ENCODE measurements at places on chromosomes 11 and 22.

DNA sequence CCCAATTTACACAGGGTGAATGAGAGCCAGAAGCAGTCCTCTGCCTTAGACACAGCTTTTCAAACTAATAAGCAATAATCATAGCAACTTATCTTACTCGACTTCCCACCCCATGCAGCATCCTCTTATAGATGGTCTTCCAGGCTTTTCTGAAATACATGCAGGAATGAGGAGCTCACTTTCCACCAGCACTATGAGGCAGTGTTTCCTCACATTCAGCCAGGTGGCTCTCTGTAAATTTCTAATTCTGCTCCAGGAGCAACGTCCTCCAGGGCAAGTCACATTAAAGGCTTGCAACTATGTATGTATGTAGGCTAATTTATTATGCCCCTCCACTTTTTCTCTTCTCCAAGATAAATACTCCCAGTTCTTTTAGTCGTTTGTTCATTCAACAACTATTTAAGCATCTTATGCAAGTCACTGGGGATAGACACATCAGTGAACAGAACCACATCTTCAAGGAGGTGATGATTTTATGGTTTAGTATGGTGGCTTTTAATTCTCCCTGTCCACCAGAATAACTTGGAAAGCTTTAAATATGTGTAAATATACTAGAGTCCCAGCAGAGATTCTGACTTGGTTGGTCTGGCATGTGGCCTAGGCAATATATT lies 59.9 kb downstream of the PAK1 start:
- DNase-seq = no peak

- no peak for DNase-seq
Measured at GRCh38 chr11:102269927-102270326, 47.4 kb upstream of the BIRC3 start.

DNA sequence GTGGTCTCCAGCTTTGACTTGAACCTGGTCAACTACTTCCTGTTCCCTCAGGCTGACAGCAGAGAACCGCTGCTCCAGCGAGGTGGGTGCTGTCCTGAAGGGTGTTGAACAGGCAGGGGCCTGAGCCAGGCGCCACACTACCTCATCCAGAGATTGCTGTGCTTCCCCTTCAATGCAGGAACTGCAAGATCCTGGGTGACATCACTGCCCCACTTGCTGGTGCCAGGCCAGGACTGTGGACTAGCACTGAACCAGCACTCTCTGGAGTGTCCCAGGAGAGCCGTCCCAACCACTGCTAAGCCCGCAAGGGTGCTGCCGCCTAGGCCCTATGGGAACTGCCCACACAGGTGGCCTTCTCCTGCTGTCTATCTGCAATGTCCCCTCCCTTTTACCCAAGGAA lies 51.7 kb downstream of the GAB4 start:
- DNase-seq = no peak

DNA sequence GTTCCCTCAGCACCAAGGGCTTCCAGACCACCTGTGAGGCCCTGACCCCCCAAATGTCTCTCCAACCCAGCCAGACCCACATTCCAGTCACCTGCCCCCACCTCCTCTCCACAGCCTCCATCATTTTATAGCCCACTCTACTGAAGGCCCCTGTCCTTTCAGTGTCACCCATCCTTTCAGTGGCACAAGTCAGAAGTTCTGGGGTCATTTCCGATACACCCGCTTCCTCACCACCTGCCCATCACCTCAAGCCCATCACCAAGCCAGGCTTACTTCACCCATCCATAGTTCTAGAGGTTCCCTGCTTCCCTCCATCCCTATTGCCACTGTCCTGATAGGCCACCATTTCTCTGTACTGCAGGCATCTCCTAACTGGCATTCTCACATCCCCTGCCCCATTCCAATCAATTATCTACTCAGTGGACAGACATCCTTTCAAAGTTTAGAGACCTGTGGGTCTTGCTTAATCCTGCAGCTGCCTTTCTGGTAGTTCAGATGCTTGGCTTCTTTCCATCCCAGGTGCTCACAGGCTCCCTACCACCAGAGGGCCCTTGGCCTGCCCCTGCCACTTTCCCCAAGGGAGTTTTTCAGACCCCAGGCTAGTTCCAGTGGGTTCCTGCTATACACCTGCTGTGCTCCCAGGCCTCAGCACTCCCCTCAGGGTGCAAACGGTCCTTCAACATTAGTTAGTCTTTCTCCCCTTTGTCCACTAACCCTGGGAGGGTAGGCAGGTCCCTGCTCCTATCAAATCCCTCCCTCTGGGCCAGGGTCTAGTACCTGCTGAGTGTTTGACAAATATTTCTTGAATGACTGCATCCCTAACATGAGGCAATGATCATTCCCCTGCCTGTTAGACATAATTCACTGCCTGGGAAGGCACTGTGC lies 7.6 kb downstream of the KCNQ1OT1 start:
- DNase-seq = no peak

GRCh38 chr22:24510637-24511625 lies 15.8 kb downstream of the UPB1 start:
- DNase-seq = no peak

DNA sequence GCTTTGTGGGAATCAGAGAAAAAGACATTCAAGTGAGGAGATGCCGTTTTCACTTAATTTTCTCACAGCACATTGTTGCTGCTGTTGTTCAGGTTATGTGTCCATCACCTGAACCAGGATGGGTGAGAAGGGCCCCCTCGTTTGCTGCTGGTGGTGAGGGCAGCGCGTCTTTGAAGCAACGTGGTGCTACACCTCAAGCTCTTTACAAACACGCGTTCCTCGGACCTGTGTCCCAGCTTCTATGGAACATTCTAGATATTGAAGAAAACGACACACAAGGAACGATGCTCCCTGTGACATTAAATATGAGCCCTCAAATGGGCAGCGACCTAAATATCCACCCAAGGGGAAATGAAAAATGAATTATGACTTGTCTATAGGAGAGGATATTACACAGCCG lies 418.6 kb downstream of the MN1 start:
- DNase-seq = no peak

DNA sequence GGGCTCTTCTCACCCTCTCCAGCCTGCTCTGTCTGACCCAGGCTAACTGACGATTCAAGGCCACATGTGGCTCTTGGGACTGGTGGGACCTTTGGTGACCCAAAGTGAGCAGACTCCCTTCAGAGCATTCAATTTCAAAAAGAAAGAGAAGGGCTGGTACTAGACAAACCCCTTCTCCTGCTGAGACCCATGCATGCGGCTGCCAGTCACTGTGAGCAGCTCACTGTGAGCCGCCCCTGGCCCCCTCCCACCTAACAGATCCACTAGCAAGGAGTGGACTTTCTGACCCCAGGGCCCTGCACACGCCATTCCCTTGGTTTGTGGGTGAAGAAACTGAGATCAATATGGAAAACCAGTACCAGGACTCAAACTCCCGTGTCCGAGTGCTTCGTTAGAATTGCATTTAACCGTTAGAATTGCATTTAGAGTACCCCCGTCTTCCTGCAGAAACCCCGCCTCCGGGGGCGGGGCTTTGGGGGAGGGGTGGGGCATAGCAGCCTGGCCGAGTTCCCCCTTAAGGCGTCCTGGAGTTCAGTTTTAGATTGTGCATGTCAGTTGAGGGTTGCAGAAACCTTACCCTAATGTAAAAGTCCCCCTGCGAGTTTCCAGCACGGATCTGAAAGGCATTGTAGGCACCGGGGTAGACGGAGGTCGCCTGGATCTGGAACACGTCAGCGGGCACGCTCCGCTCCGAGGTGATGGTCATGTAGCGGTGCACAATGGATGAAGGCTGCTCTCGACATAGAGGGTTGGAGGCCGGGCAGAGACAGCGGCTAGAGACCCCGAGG lies 5.1 kb downstream of the EFEMP2 start:
- no peak for DNase-seq

Data from activated gamma-delta T cell treated with Interleukin-2 at 50 U/mL for 16 hours (primary cell).